ENCODE measurements at places on chromosomes 3 and 15.
A peak's percentile ranks its signal among the peaks of the same experiment; 100 is the strongest.

- no peak for DNase-seq
Observed at GRCh38 chr3:146265720-146266119, 14.8 kb upstream of the PLSCR4 start.

- DNase-seq = no peak
Observed at GRCh38 chr3:13768453-13768852, 111.4 kb downstream of the WNT7A start.

DNA sequence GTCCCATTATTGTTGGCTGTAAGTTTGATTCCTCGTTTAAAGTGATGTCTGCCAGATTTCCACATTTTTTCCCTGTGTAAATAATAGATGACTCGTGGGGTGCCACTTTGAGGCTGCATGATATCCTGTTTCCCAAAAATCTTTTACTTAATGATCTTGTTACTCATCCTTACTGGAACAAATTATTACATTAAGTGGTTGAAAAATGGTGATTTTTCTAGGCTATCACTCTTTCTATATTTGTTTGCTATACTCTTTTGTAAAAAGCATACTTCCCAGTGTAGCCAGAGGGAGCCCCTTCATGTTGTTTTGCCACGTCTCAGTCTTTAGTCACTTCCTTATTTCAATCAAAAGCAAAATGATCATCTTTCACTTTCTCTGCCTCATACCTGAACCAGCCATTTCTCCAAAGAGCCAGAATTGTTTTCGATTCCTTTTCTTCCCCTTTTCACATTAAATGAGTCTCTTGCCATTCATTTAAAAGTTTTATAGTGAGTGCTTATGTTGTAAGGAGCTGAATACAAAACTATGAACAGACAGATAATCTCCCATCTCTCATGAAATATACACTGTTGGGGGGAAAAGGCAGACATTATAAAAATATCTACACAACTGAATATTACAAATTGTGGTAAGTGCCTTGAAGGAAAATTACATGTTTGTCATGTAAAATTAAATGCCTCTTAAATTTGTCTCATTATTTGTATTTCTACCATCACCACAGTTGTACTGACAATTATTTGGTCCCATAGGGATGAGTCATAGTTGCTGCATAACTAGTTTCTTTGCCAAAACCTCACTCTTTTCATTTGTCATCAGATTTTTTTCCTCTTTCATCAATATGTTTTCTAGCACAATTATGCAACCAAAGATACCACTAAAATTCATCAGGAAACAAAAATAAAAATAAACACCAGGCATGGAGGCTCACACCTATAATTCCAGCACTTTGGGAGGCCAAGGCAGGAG, 41.5 kb downstream of the ADGRG7 start:
- no peak for DNase-seq

- DNase-seq = no peak
Observed at GRCh38 chr3:135226057-135226456, 431.0 kb downstream of the EPHB1 start.

DNA sequence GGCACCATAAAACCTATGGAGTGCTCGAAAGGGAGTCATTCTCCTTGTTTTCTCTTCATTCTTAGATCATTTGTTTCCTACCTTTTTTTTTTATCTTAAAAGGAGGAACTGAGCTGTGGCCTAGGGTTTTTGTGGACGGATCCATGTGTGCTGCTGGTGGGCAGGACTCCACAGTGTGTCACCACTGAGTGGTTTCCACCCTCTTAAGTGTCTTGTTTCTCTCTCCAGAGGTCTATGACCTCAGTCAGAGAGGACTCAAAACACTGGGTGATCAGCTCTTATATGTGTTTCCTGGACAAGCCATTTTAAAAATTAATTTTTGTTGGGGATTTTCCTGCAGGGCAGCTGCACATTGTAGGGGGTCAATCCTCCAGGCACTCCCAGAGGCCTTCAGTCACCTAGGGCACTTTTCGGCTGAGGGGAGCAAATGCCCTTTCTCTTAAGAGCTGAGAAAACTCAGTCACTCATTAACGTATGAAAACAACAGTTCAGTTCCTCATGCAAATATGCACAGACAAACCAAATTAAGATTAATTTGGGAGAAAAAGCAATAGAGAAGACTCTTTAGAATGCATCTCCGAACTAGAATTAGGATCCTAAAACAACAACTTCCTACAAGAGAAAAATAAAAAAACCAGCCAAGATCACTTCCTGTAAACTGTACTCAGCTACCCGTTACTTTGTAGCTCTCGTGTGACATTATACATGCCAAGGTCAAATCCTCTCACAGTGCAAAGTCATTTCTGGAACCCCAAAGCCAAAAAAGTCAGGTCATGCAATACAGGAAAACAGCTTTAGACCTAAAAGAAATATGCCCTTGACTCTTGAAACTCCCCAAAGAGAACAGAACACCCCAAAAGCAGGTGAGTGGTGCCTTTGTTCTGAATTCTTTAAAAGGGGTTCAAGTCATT, 27.6 kb upstream of the FAM3D start:
- no peak for DNase-seq

- DNase-seq = no peak
Observed at GRCh38 chr3:140242818-140243276, 307.9 kb downstream of the CLSTN2 start.

DNA sequence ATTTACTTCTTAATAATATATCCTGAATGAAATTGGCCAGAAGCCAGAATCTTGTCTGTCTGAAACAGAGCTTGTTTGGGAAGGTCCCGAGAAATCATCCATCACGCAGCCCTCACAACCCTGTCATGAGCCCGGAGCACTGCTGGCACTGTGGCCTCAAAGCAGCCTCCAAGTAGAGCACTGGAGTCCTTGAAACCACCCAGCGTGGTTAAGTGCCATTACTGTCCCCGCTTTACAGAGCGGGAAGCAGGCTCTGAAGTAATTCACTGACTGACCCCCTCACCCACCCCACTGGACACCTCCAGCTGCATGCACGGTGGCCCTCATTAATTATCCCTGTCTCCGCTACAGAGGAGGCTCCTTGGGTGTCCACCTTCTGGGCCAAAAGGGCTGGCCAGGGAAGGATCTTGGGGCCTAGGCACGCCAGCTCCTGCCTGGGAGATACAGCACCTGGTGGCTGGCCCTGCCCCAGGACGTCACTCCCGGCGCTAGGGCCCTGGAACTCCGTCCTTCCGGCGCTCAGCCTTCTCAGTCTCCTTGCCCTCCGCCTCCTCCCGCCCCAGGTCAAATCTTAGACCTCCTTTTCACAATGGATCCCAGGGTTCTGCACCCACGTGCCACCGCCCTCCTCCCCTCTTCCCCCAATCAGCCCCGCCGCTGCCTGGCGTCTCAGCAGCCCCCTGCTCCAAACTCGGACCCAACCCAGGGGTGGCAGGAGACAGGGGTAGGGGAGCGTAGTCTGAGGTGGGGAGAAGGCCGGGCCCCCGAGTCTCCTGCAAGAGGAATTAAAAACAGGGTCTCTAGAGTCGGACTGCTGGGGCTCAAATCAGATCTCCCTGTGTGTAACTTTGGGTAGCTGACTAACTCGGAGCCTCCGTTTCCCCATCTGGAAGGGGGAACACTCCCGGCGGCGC, 1.1 kb downstream of the TKT start:
- DNase-seq = peak; percentile 40
